ENCODE measurements at places on chromosomes 5 and 9. TPM values are rescaled to one million over a fixed set of nuclear protein-coding genes. Genes with fewer than 3 reads are reported as not detected.

PCDHB10 gene
- total RNA-seq, result 0.11 TPM

NR6A1 gene
- total RNA-seq, result 3.1 TPM

PCDHA1 gene
- not detected for total RNA-seq

DNA sequence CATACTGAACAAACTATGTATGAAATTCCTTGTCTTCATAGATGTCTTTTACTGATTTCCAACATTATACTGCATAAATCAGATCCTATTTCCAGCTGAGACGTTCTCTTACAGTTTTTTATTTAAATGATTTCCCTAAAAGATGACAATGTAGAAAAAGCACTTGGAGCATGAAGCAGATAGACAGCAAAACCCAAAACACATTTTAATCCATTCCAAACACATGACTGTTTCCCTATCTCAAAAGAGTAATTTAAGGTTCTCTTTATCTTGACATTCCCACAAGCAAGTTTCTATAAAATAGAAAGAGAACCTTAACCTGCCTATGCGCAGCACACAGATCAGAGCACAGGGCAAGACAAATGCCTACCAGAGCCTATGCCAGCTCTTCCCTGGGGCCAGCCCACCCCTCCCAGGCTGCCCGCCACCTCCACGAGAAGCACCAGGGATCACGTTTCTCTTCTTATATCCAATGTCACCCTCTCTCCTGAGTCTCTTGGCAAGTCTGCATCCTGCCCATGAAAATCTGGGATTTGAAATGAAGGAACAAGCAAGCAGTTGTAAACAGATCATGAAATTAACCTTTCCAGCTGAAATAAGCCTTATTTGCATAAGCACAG, 52.4 kb downstream of the RETREG1 start:
- no peak for DNase-seq

DNA sequence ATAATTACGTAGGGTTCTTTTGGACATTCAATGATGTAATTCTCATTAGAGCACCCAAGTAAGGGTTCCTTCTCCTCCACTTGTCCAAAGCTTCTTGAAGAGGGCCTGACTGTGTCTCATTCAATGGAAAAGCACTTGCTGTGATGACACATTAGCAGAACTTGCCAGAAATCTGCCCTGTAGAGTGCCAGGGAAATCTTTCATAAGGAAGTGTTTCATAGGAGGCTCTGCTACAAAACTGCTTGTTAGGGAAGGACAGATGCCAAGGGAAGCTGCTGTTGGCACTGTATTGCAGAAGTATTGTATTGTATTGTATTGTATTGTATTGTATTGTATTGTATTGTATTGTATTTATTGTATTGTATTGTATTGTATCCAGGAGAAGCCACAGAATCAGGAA, 45.5 kb upstream of the MPDZ start:
- DNase-seq, result no peak

- DNase-seq, result no peak
Measured at GRCh38 chr5:175494264-175495183, 16.2 kb downstream of the SFXN1 start.

DNA sequence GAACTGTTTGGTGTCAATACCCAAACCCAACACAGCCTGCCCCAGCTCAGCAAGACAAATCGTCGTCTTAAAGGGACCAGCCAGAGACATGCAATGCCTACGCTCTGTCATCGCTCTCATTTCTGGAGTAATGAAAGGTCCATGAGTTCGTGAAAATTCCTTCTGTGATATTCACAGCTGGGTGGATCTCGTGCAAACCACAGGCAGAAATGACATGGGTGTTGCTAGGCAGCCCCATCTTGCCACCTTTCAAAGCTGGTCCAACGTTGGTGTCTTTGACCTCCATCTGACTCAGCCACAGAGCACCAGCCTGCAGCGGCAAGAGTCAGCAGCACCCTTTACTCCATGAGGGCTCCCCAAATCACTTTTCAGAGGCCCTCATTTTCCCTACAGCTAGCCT, 215.3 kb downstream of the SLIT3 start:
- DNase-seq, result no peak

- no peak for DNase-seq
Measured at GRCh38 chr5:151892393-151892792, 32.3 kb downstream of the GLRA1 start.

GRCh38 chr5:68317646-68318045, 102.1 kb downstream of the PIK3R1 start:
- DNase-seq, result no peak
